ENCODE measurements at places on chromosomes 3 and 15. TPM values are rescaled to one million over a fixed set of nuclear protein-coding genes. Genes with fewer than 3 reads are reported as not detected.

- DNase-seq = no peak
Observed at GRCh38 chr3:85427467-85427866, 468.7 kb downstream of the CADM2 start.

The GOLGA8N gene
- total RNA-seq = 36.8 TPM

DNA sequence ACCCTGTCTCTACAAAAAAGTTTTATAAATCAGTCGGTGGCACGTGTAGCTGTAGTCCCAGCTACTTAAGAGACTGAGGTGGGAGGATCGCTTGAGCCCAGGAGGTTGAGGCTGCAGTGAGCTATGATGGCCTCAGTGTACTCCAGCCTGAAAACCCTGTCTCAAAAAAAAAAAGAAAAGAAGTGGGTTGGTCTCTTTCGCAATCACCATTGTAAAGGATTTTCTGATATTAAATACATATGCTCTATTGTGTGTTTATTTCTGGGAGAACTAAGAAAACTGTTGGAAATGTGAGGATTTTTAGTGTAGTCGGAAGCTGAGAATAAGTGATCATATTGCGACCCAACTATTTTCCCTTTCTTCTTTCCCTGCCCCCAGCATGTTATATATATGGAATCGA is 7.5 kb downstream of the ZNF710 start:
- DNase-seq = no peak

DNA sequence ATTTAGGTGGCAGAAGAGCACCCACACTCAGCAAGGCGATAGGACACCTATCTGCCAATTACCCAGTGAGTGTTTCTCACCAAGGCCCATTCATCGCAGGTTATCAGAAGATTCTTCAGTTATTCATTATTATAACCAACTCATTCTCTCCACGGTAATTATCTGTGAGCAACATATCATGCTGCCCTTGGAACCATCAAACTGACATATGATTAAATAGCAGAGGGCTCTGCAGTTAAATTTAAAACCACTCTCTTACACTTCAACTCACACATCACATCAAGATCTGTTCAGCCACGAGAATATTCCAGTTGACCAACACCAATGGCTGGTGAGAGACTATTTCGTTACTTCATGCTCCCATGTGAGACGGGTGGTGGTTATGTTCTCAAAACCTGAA is 489.3 kb downstream of the ERC2 start:
- no peak for DNase-seq

DNA sequence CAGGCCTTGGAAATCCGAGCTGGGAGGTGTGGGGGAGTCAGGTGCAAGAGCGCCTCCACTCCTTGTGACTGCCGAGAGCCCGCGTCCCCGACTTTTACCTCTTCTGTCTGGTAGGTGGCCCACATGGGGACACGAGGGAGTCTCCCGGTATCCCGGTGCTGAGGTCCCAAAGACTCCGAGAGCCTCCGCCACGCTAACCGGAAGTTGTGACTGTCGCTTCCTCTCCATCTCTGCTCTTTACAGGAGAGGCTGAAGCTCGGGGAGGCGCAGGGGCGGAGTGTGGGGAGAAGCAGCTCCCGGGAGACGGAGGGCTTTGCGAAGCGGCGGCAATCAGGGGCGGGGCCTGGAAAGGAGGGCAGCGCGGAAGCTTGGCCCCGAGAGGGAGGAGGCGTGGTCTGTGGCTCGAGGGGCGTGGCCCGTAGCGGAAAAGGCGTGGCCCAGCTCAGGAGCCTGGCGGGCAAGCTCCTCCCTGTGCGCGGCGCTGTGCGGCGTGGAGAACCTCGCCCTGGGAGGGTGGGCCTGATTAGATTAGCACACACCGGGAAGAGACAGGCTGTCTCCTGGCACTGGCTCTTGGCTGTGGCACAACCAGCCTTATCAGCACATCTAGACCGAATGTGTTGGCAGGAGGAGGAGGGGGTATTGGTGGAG is 143.9 kb downstream of the GABRB3 start:
- DNase-seq = no peak

The CNTN3 gene
- total RNA-seq = 9.7 TPM

DNA sequence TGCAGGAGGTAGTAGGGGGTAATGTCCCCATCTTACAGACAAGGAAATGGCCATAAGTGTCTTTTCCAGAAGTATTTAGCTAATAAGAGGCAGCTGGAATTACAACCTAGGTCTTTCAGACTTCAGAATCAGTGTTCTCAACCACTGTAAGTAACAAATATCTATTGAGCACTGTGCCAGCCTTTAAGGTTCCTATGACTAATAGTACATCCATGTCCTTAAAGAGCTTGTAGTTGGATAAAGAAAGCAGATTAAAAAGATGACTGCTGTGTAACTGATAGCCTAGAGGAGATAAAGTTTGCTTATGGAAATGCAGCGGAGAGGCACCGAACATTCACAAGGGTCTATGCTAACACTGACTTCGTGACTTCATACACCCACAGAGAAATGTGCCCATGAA is 136.0 kb downstream of the KCNMB2 start:
- DNase-seq = no peak

DNA sequence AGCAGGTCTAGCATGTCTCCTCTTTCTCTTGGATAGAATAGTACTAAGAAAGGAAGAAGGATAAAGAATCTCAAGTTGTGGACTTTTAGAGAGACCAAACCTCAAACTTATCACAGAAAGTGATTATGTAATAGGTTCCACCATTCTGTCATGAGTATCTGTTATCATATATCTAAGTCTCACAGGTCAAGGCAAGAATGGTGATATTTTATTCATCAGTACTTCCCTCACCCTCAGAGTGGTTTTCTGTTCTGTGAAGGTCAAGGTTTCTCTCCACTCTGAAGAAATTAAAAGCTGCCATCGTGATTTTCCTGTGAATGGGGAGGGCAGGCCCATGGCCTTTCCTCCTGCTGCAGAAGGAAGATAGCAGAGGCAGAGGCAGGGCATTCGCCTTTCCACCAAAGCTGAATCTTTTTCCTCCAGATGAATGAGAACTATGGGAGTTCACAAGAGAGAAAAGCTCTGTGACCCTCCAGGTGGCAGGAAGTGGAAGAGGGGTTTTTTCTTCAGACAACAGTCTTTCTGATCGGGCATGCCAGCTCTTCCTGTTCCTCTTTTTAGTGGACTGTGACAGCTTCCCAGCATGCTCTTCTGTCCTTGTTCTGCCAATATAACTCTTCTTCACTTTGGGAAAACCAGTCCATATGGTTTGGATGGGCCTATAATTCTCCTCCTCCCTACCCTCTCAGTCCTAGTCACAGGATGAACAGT is 37.1 kb upstream of the CCK start:
- no peak for DNase-seq

DNA sequence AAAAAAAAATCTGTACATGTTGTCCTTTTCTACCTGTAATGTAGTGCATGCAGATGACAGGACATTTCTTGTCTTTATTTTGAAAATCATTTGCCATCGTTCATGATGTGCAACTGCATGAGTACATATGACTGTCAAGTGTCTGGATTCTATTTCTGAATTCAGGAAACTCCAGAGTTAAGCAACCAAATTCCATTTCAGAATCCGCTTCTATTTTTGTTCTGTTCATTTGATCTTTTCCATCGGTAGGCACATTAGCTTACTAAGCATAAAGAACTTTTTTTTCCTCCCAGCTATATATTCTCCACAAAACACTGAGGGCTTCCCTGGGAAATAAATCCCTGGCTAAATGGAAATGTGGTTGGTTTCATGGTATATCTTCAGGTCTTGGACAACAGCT is 365.6 kb downstream of the PTPRG start:
- DNase-seq = no peak

- no peak for DNase-seq
Observed at GRCh38 chr3:160134454-160134853, 90.8 kb upstream of the C3orf80 start.

The FBXW12 gene
- total RNA-seq = not detected

DNA sequence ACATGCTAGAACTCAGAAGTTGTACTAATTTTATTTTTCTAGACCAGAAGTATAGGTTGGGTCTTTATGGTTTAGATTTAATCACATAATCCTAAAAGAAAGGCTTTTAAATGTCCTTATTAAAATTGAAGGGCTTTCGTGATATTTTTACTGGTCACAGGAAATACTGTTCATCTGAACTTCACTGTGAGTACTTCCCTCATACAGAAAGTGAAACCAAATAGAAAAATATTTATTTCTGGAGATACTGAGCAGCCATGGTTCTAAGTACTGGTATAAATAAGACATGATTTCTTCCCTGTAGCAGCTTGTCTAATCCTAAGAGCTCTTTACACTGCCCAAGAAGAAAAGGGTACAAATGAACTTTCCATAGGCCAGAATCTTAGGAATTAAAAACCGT is 2.0 kb downstream of the SNRK start:
- no peak for DNase-seq

The C3orf20 gene
- total RNA-seq = not detected

DNA sequence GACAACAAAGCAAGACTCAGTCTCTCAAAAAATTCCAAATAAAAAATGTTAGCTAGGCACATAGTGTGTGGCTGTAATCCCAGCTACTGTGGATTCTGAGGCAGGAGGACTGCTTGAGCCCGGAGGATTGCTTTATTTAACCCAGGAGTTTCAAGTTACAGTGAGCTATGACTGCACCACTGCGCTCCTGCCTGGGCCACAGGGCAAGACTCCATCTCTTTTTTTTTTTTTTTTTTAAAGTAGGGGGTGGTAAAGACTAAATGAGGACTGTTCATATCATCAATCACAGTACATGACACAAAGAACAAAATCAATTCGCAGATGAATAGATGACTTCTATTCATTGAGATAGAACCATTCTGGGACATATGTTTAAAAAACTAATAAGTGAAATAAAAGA is 48.1 kb downstream of the ACAP2 start:
- DNase-seq = no peak

DNA sequence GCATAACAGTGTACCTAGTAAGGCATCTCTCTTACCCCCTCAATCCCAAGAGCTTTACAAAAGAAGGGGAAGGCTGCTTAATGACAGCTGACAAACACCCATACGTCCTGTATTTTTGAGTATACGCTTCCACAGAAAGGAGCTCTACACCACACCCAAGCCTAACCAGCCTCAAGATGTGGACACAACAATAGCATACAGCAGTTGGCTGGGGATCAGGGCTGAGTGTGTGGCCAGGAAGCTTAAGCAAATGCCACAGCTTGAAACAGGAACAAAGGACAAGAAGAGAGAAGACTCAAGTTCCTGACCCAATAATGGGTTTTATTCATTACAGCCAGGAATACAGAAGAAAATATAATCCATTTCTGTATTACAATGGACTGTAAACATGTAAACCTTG is 6.9 kb downstream of the HEXA start:
- DNase-seq = no peak

DNA sequence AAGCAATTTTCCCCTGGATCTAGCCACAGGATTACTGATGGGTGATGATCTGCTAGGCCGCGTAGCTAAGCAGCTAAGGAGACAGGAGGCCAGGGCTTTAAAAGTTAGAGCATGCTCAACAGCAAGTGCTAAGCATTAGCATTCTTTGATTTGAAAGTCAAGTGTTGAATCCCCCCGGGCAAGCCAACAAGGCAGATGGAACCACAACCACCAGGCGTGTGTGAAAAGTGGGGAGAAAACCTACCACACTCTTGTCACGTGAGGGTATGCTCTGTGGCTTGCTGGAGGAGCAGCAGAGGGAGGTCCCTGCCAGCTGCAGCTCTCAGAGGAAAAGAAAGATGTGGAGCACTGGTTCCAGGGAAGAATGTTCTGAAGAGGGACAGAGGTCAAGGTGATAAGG is 20.9 kb downstream of the SLC51A start:
- DNase-seq = no peak

DNA sequence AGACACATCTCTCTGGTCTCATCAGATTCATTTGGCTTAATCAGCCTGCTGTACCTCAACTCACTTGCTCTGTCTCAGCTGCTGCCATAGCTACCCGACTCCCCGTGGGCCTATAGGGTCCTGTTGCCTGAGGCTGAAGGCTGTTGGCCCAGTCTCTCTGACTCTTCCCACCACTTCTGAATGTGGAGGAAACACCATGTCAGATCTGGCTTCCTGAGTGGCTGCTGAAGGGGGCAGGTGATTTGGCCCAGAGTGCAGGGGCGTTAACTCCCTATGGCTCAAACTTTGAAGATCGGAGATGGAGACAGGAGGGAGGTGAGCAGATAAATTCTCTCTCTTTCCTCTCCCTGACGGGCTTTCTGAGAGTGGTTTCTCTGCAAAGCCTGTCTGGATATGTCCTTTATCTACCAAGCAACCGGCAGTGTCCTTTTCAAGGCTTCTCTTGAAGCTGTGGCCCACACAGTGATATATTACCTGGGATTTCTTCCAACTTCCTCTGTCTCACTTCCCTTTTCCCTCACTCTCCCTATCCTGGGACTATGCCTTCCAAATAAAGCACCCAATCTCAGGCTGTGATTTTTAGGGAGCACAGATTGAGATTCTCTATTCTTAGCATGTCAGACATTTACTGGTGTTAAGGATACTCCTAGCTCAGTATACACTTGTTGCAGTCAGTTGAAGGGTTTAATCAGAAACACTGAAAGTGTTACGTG is 334.9 kb upstream of the TBC1D5 start:
- no peak for DNase-seq

GRCh38 chr15:38499651-38500050 is 45.7 kb downstream of the FAM98B start:
- no peak for DNase-seq

DNA sequence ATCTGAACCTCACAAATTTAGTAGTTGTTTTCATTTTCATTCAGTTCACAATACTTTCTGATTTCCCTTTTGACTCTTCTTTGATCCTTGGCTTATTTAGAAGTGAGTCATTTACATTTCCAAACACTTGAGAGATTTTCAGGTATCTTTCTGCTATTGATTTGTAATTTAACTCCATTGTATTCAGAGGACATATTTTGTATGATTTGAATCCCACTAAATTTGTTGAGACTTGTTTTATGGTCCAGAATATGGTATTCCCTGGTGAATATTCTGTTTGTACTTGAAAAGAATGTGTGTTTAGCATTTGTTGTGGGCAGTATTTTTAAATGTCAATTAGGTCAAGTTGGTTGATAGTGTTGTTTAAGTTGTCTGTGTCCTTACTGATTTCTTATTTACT is 29.6 kb downstream of the FAN1 start:
- DNase-seq = no peak
